ENCODE measurements at places on chromosomes 2 and 18.

DNA sequence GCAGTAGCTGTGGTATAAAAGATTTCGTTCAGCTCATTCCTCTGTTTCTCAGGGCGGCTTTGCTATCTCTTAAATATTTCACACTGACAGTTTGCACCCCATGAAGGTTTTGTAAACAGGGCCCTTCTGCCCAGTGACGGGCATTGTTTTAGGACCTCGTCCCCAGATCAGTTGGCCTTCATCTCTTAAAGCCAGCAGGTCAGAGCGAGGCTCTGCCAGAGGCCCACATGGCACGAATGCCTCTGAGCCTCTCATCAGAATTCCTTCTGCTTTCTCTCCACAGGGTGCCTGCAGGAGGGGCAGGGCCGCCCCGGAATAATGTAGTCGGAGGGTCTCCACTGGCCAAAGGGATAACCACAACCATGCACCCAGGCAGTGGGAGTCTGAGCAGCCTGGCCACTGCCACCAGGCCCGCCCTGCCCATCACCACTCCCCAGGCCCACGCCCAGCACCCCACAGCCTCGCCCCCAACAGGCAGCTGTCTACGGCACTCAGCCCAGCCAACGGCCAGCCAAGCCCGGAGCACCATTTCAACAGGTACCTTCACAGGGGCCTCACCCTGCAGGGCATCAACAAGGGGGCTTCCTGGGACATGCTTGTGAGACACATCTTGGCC lies 177.0 kb downstream of the SEPTIN10 start:
- no peak for DNase-seq

DNA sequence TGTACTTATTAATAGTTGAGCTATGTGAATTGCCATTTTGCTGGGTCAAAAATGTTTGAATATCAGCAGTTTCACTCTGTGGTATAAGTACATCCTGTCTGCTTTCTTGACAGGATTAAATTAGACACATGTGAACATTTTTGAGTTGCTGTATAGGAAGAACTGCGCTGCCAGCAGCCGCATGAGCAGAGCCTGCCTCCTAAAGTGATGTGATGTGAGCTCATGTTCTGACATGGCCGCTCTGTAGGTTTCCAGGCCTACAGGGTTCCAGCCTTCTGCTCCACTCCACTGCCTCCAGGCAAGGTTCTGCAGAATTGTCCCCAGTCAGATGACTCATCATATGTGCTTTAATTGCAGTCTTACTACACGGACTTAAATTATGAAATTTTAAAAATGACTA lies 119.7 kb upstream of the NFATC1 start:
- no peak for DNase-seq

DNA sequence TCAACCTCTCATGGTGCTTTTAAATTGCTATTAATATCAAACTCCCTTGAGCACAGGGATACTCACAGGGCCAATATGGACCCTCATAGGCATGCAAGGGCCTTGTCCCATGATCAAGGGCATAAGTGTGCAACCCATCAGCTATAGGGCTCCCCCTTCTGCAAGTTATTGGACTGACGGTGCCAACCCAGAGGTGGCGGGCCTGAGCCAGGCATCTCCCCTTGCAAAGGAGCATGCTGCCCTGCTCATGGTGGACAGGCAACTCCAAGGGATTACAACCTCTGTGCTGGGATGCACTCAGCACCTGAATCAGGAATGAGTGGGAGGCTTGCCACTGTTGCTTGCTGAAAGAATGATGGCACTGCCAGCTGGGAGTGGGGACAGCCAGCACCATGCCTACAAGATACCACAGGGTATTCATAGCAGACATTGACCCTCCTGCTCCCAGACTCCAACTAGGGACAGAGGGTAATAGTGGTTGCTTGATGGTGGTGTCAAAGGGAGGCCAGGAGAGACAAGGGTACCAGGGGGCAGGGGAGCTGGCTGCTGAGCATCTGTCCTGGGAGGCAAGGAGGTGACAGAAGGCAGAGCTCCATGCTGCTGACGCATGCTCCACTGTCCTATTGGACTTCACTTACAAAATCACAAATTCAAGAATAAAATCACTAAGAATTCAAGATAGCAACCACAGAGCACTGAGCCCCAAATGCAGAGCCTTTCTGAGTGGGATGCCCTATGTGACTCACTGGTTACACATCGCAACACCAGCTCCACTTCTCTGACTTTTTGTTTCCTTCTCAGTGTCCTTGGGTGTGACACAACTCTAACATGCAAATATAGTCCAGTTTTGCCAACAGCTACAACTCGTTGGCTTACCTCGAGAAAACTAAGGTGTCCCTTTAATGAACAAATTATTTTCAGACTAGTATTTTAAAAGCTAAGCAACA lies 157.1 kb upstream of the CCDC150 start:
- DNase-seq: no peak

DNA sequence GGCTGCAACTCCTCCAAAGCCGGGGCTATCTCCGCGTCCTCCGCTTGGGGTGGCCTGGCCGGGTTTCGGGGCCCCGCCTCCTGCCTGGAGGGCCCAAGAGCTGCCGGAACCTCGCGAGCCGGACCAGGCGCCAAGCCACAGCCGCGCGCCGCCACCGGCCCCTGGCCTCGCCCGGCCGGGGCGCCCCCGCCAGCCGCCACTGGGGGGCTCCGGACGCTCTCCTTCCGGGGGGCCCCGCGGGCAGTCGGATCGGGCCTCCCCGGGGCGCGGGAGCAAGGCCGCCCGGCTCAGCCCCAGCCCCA lies 17.4 kb upstream of the HAAO start:
- peak; percentile 51 for DNase-seq

GRCh38 chr2:241112046-241112445 lies 10.0 kb upstream of the MTERF4 start:
- no peak for DNase-seq

DNA sequence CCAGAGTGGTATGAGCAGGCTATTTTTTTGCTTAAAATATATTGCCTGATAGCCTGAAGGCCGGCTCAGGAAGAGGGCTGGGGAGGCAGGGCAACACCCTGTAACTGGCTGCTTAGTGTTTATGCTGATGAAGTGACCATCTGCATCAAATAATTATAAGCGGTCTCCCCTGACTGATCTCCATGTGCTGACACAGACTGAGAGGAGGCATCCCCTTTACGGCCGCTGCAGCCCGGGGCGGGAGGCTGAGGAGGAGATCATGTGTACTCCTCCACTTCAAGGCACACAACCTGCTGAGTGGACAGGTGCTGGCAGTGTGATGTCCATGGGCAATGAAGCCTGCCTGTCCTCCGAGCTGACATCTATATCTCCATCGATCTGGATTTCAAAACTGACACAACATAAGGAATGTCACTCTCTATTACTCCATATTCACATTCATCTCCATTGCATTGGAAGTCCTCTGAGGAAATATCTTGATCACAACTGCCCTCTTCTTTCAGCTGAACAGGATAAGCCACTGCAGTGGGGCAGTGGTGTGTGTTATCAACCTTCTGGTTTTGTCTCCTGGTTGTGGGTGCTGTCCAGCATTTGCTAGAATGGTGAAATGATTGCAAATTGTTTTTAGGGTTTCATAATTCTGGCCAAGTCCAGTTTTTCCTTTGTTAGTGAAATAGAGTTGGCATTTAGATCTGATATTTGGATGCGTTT lies 143.5 kb downstream of the AQP4 start:
- no peak for DNase-seq

GRCh38 chr2:20474757-20475566 lies 28.1 kb downstream of the RHOB start:
- DNase-seq: no peak

DNA sequence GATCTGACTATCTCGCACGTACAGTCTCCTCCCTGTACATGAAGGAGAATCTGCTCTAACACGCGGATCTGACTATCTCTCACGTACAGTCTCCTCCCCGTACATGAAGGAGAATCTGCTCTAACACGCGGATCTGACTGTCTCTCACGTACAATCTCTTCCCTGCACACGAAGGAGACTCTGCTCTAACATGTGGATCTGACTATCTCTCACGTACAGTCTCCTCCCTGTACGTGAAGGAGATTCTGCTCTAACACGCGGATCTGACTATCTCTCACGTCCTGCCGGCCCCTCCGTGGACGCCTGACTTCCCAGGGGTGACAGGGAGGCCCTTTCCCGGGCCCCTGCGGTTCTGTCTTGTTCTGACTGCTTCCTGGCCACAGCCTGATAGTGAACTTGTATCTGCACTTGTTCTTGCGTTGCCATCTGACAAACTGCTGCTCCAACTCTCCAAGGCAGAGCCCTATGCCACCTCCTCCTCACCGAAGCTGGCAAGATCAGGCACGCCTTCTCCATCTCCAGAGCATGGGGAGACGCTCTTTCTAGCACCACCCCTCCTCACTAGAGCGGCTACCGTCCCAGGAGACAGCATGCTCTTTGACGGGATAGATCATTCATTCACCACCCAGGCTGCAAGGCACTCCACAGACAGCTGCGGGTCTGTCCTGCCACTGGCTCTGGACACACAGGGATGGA lies 238.6 kb downstream of the TWIST2 start:
- DNase-seq: no peak

GRCh38 chr2:68385907-68386287 lies 20.8 kb downstream of the PLEK start:
- no peak for DNase-seq

DNA sequence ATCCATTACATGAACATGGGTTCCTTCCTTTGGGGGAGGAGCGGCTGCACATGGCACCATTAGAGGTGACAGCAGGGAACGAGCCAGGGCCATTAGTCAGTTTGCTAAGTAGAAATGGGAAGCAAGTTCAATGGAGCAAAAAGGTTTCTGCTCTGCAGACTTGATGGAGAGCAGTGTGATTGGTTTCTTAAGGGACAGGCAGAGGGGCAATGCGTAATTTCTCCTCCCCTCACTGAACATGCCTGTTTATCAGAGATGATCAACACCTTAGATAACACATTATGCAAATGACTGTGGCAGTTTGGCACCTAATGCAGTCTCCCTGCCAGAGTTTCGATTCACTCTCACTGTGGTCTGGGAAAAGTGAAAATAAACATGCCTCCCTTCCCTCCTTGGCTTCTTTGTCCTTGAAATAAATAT lies 414.5 kb downstream of the STK39 start:
- no peak for DNase-seq

- DNase-seq: no peak
These were observed 27.7 kb upstream of the SEMA4C start for GRCh38 chr2:96897491-96898134.

GRCh38 chr18:43590182-43590903 lies 313.1 kb upstream of the SYT4 start:
- DNase-seq: no peak

DNA sequence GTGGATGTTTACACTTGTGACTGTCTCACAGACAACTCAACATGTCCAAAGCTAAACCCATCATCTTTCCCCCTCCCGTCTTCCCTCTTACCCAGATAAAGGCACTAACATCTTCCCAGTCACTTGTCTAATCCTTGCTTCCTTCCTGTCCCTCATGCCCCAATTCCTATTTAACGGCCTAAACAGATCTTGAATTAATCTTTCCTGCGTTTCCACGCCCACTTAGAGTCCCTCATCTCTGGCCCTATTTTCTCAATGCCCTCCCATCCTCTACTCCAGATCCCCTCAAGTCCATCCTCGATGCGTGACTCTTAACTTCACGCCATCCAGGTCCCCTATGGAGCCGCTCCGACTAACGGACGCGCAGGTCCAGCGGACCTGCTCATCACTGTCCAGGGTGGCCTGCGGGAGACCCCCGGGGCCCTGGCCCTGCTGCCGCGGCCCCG lies 682 bp upstream of the SCLY start:
- DNase-seq: no peak

DNA sequence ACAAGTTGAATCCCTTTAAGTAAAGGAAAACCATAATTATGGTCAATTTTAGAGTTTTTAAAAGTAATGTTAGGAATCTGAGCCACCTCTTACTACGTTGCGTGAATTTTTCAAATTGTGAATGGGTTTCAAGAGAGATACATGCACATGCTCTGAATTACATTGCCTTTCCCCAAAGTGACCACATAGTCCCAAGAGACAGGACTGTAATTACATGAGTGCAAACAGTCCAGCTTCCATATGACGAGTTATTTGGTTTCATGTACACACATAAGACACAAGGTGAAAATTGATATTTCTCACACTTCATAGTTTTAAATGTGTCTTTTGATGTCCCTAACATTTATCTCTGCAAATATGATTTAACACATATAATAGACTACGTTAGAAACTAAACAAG lies 850.8 kb downstream of the LRP1B start:
- DNase-seq: no peak

- no peak for DNase-seq
These were observed 184.1 kb upstream of the GLI2 start for GRCh38 chr2:120551522-120551921.

DNA sequence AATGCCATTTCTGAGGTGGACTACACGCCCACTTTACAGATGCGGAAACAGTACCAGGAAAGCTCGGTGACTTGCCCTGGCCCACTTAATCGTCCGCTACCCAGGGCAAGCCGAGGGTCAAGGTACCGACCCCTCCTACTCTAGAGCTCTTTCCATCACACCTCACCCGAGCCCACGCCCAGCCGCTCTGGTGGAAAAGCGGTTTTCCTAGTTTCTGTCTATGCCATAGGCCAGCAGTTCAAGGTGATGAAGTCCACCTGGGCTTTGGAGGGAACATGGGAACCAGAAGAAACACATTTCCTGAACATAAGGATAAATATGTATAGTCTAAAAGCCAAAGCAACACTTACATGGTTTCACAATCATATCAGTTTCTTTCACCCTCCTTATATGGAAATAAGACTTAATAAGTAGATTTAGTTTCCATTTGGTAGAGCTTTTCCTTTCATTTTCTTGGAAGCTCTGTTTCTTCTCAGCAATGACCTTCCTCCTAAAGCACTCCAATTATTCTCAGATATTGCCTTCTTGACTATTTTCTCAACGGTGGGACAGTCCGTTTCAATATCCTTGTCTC lies 567 bp downstream of the VWA3B start:
- DNase-seq: no peak

DNA sequence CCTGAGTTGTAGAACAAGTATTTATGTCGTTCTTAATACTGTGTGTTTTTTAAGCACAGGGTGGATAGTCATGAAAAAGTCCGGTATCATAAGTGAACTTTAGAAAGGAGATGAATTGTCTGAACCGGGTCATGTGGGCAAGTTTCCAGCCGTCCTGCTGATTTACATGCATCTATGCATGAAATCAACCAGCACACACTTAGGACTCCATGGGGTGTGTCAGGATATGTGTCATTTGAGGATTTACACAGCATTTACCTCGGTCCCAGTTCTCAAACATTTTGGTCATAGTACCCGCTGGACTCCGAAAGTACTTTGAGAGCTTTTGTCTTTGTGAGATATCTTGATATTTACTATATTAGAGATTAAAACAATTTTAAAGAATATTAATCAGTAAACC lies 47.5 kb upstream of the TWSG1 start:
- DNase-seq: no peak

- DNase-seq: no peak
These were observed 200.7 kb downstream of the SOCS6 start for GRCh38 chr18:70489571-70489970.

Data from activated CD8-positive, alpha-beta memory T cell treated with anti-CD3 and anti-CD28 coated beads for 1 hour (primary cell).